ENCODE measurements at places on chromosomes 2 and 18.

- DNase-seq: peak; percentile 19
Observed at GRCh38 chr2:104849618-104850141, 4.2 kb upstream of the POU3F3 start.

DNA sequence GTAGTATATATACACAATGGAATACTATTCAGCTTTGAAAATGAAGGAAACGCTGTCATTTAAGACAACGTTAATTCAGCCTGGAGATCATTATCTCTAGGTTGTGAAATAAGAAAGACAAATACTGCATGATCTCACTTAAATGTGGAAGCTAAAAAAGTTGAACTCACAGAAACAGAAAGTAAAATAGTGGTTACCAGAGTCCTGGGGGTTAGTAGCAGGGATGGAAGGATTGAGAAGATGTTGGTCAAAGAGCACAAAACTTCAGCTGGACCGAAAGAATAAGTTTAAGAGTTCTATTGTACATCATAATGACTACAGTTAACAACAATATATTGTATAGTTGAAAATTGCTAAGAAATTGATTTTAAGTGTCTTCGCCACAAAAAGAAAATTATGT, 670.3 kb downstream of the NR4A2 start:
- no peak for DNase-seq

DNA sequence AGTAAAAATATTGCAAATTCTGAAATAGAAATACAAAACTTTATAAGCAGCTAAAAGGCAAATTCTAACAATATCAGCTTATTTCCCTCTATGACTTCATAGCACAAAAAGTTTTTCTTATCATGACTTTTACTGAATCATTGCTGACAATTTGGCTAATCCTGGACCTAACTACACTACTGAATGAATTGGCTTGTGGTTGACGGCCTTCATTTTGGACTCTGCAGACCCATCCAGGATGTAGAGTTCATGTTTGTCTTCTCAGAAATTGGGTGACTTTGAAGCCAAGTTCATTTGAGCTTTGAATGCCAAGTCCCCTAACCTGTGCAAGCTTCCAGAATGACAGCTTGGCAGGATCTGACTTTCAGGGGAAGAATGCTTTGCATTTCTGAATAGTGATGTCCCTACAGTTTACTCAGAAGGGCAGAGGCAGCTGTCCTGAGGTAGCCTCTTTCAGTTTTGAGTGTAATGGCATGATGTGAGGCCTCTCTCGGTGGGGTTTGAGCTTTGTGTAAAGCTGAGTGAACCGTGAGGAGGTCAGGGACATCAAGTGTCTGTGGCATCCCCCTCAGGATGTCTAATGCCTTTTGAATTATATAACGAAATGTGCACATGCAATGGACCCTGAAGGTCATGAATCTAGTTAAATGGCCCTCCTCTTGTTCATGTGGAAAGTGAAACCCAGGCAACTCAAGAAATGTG, 48.0 kb downstream of the EFEMP1 start:
- DNase-seq: no peak

GRCh38 chr2:64323197-64323596, 130.8 kb upstream of the LGALSL start:
- no peak for DNase-seq

DNA sequence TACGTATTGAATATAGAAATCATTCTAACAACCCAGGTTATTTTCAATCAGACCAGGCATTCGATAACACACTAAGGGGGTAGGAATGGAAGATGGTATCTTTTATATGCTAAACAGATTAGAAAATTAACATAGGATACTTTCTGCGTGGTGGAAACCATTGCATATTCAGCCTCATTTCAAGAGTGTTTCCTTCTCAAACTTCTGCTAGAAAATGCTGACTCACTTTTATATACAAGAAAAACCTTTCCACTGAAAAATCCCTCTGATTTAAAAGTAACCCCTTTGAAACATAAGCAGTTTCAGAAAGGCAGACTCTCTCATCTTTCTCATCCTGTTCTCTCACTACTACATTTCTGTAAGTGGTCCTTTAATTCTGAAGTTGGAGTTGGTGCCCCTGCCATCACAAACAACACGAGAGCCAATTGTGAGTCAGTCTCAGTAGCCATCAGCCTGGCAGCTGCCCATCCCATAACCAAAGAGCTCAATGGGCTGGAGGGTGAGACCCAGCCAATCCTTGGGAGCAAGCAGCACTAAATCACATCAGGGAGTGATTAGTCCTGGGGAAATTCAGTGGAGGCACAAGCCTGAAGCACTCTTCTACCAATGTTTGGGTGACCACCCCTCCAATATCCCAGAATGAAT, 343.1 kb downstream of the CELF4 start:
- no peak for DNase-seq

DNA sequence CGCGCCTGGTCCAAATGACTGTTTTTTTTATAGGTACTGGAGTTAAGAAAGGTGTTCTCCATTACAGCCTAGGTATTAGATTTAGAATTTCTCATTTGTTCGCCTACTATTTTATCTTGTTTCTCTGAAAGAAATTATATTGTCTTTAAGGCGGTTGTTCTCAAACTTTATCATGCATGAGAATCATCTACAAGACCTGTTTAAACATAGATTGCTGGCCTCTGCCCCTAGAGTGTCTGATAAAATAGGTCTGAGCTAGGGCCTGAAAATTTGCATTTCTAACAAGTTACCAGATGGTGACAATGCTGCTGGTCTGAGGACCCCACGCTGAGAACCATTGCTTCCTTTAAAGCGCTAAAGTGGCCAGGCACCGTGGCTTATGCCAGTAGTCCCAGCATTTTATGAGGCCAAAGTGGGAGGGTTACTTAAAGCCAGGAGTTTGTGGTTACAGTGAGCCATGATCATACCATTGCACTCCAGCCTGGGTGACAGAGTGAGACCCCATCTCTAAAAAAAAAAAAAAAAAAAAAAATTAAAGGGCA, 34.0 kb upstream of the RNF138 start:
- no peak for DNase-seq

DNA sequence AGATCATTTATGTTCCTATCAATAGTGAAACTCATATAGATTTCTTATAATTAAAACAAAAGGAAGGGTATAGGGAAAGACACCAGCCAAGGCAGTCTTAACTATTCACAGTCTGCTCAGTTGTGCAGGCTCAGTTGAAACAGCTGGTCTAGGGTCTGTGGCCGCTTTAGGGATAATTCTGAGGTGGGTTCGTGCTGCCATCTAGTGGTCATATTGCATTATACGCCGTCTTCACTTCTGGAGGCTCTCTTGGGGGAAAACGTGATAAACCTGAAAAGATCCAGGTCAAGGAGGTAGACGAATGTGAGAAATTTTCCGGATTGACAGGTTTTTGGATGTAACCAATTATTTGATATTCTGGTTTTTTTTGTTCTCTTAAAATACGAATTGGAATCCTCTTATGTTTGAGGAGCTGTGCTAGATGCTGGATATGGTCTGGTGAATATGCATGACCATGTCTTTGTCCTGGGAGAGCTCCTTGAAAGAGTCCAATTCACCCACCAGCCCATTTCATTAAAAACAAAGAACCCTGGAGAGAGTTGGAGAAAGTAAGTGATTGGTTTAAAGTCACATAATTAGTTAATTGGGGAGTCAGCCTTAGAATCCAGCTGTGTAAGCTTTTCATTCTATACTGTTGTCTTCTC, 492.4 kb downstream of the PLCL1 start:
- DNase-seq: peak; percentile 41

GRCh38 chr2:158904627-158905177, 63.7 kb upstream of the TANC1 start:
- DNase-seq: no peak

DNA sequence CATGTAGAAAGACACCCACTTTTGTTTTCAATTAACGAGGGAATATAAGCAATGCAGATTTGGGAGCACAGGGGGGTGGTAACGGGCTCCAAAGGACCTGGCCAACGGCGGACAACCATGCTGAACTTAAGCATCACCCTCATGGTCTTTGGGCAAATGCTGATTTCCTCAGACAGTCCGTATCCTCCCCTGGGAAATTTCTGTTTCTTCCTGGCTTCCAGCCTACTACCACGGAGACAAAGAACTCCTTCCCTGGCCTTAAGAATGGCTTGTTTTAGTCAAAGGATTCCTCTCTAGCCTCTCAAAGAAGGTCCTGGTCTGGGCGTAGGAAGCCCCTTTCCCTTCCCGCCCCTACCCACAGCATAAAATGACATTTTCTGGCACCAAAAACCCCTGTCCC, 34.3 kb downstream of the EN1 start:
- DNase-seq: no peak

GRCh38 chr2:30293303-30293921, 62.1 kb downstream of the LBH start:
- DNase-seq: peak; percentile 63

GRCh38 chr2:71562518-71562917, 109.2 kb downstream of the DYSF start:
- no peak for DNase-seq

- peak; percentile 39 for DNase-seq
Observed at GRCh38 chr18:54671291-54671881, 80.3 kb downstream of the DYNAP start.

GRCh38 chr2:130241041-130241707, 42.9 kb upstream of the TUBA3E start:
- peak; percentile 72 for DNase-seq

GRCh38 chr18:36693931-36694620, 134.7 kb downstream of the TPGS2 start:
- DNase-seq: peak; percentile 13

GRCh38 chr2:174020026-174020425, 54.9 kb upstream of the SP3 start:
- no peak for DNase-seq

DNA sequence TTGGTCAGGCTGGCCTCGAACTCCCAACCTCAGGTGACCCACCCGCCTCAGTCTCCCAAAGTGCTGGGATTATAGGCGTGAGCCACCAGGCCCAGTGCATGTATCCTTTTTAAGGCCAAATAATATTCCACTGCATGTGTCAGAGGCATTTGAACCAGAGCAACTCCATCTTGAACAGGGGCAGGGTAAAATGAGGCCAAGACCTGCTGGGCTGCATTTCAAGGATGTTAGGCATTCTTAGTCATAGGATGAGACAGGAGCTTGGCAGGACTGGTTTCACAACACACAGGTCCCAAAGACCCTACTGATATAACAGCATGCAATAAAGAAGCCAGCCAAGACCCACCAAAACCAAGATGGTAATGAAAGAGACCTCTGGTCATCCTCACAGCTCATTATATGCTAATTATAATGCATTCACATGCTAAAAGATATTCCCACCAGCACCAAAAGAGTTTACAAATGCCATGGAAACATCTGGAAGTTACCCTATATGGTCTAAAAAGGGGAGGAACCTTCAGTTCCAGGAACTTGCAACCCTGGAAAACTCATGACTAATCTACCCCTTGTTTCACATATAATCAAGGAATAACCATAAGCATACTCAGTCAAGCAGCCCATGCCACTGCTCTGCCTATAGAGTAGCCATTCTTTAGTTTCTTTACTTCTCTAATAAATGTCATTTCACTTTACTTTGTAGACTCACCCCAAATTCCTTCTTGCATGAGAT, 204.6 kb downstream of the RAB3GAP1 start:
- DNase-seq: peak; percentile 68

DNA sequence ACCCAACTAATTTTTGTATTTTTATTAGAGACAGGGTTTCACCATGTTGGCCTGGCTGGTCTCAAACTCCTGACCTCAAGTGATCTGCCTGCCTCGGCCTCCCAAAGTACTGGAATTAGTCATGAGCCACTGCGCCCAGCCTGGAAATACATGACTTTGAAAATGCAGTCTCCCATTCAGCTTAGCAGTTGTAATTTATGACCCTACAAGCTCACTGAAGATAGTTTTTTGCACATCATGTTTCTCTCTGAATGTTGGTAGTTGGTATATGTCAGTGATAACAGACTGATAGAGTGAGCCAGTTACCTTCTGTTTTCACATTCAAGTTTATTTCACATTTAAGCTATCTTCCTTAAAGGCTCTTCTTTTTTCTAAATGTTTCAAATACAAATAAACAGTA, 7.1 kb downstream of the WDR7 start:
- no peak for DNase-seq
